ENCODE measurements at places on chromosomes 11 and 22.
A peak's percentile ranks its signal among the peaks of the same experiment; 100 is the strongest.

DNA sequence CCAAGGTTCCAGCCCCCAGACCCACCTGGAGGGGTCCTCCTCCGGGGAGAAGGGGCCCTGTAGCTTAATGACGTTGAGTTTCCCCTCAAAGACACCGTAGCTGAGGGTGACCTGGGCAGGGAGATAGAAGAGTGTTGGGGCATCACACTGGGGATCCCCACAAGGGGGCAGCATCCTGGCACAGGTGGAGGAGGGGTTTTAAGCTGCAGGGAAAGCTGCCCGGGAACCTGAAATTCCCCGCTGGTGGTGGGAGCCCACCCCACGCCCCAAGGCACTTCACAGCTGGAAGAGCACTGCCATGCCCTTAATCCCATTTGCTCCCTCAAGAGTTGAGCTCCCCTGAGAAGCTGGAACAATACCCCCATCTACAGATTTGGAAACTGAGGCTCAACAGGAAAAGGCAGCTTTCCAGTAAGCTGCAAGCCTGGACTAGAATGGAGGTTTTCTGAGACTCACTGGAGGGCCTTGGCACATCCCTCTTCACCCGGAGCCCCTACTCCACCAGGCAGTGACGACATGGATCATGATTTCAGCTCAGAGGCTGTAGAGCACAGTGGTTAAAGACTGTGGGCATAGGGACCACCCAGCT lies 13.7 kb downstream of the MFNG start:
- no peak for DNase-seq

DNA sequence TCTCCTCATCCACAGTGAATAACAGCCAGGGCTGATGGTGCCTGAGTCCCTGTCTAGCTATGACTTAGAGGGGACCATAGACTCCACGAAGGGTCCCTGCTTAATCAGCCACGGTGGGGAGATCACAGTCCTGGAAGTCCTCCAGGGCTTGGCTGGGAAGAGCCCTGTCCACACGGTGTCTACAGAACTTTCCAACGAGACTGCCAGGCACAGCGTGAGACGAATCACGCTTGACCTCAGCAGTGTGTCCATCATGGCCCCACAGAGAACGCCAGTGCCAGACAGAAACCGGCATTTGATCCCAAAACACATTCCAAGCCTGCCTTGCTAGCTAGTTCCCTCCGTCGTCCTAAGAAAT lies 143.4 kb downstream of the CRYBB2 start:
- no peak for DNase-seq

DNA sequence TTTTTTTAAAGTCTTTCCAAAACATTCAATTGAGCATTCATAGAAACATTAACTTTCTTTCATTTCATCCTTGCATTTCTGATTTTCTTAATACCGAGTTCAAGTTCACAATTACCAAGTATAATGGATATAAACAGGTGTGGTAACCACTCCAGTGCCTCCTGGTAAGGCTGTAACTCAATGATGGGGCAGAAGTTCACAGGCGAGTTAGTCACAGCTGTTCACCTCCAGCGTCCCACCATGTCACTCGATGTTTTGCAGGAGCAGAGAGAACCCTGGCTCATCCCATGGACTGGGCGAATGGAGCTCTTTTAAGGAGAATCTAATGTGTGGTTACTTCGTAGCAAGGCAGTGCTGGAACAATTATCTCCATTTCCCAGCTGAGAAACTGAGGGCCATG lies 94.4 kb upstream of the ALX4 start:
- DNase-seq: no peak

GRCh38 chr11:131402040-131402439 lies 31.6 kb downstream of the NTM start:
- no peak for DNase-seq

DNA sequence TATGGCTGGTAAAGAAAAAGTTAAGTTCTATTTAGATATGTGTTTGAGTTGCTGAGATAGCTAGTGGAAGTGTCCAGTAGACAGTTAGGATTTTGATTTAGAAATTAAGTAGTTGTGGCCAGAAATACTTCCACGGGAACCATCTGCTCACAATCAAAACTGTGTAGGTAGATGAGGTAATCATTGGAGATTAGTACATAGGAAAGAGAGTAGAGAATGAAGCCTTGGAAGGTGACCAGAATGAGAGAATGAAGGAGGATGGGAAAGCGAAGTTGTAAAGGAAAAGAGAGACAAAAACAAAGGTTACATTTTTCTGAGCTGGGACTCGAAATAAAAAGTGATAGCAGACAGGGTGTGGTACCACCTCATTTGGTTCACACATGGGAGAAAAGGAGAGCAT lies 296.9 kb upstream of the SORL1-AS1 start:
- DNase-seq: no peak

GRCh38 chr22:35870517-35871293 lies 153.0 kb downstream of the APOL5 start:
- no peak for DNase-seq

DNA sequence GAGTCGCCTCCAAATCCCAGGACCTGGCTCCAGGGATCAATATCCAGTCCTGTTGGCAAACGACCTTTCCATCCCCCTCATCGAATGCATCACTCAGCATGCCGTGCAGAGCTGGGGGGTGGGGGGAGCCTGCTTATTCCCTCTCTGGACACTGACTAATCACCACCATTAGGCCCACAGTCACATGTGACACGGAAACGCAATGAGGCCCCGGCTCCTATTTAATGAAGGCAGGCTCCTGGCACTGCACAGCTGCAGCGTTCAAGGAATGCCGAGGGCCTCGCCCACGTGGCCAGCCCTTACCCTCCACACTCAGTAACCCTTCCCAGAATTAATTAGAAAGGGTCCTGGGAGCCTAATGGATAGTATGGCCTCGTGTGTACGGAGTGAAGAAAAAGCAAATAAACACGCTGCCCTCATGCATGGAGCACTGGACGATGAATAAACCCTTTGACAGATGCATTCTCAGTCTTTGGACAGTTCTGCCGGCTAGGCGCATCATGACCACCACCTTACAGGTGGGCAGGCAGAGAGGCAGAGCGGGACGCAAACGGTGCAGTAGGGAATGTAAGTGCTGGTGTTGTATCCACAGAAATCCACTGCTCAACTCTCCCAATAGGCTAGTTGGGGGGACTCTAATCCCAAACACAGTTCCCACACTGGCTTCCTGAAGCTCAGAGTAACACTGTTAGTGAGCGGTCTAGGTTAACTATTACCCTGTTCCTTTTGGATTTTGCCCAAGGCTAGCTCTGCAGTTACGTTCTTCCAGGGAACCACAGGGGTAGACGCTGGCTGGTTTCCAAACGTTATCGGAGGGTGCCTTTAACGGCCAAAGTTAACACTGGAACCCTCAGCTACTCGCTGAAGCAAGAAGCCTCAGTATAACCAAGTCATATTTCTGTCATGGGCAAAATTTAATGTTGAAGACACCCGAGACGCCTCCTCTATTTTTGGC lies 490.1 kb downstream of the OPCML start:
- DNase-seq: no peak

DNA sequence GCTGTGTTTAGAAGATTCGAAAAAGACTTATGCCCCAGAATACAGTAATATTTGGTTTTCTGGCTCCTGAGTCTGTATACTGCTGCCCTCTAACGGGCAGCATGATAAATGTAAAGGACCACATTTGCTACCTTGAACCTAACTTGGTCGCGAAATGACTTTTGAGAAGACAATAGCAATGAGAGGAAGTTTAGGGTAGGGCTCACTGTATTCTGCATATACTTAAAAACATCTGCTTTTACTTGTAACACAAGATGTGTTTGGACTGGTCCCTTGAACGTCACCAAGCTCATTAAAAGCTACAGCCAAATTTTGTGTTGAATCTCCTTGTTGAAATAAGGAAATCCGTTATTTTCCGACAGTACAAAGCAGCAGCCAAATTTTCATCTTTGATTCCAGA lies 309.1 kb downstream of the SWAP70 start:
- no peak for DNase-seq

DNA sequence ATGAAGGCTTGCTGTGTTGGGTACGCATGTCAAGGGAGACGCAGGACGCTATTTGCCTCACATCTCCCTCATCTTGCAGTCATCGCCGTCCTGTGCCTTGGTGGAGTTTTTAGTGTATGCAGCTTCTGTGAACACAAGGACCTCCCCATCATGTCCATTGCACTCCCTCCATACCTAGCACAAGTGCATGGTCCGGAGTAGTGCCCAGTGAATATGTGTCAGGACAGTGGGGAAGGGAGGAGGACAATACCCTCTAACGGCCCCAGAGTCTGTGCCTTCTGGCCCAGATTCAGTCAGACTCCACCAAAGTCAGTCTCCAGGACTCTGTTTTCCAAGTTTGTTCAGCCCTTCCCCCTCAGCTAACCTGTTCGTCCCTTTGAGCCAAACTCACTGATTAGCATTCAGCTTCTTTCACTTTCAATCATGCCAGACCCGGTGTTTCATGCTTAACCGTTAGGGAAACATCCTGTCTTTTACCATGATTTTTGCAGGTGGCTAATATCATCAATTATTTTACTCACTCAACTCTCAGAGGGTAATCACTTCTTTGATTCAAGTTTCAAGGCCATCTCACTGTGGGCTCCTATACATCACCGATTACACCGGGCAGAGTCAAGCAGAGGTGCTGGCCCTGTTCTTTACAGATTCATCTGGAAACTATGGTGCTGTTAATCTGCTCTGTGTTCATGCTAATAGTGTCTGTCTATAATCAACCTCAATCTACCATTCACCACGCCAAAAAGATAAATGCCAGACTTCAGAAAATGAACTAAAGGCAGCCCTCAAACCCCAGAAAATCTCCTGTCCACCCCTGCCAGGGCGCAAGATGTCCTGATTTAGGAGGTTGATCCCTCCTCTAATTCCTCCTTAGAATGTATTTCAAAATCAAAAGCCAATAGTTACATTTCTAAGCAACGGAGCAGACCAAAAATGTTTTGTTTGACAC lies 156.5 kb downstream of the RRAS2 start:
- DNase-seq: no peak

DNA sequence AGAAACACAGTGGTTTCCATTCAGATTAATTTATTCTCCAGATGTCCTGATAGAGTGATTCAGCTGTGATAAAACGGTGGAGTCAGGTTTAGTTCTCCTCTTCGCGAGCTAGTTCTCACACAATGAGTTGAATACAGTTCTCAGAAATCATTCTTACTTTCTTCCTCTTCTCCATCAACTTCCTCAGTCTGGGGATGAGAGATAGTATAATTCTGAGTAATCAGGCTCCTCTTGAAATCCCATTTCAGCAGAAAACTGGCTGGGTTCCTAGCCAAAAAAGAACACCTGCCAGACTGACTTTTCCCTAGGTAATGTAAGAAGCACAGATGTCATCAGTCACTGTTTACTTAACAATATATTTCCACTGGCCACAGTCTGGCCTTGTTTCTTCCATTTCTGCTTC lies 76.7 kb downstream of the SVIP start:
- DNase-seq: peak; percentile 90

DNA sequence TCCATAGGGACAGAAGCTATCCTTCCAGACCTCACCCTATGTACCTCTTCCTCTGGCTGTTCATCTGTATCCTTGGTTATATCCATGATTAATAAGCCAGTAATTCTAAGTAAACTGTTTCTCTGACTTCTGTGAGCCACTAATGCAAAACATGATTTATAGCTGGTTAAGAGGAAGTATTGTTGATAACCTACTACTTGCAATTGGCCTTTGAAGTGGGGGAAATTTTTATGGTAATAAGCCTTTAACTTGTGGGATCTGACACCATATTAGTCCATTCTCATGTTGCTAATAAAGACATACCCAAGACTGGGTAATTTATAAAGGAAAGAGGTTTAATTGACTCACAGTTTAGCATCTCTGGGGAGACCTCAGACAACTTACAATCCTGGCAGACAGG lies 21.9 kb downstream of the CASP12 start:
- DNase-seq: no peak

GRCh38 chr11:3104961-3105790 lies 48.0 kb upstream of the CARS1 start:
- no peak for DNase-seq

DNA sequence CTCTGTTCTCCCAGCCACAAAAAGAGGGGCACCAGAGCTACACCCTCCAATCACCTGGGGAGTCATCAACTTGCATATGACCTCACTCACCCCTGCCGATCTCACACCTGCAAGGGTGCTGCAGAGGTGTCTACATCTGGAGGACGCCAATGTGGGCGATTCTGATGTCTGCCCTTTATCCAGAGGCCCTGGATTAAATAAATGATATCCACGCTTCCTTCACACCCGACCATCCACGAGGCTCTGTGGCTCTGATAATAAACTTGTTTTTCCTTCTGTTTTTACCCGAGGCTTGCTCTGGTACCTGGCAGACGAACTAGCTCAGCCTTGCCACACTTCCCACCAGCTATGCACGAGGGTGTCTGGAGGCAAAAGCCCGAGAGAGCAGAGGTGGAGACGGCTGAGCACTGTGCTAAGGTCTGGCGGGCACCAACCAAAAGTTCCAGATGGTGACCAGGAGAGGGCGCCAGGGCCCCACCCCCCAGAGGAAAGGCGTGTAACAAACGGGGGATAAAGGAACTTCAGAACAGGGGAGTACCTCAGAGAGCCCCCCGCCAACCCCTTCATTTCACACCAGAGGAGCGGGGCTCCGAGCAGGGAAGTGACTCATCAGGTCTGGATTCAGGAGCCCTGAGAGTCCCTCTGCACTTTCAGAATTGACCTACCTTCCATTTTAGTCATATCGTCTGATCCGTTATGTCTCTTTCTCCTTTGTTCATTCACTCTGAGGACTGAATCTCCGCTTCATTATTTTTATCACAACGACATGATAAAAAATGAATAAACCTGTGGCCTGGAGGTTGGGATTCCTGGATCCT lies 13.5 kb downstream of the SCN3B start:
- no peak for DNase-seq

- DNase-seq: no peak
Measured at GRCh38 chr22:22745225-22746060, 101.0 kb downstream of the GGTLC2 start.

- DNase-seq: no peak
Measured at GRCh38 chr11:124893781-124894401, 3.8 kb downstream of the ROBO4 start.

DNA sequence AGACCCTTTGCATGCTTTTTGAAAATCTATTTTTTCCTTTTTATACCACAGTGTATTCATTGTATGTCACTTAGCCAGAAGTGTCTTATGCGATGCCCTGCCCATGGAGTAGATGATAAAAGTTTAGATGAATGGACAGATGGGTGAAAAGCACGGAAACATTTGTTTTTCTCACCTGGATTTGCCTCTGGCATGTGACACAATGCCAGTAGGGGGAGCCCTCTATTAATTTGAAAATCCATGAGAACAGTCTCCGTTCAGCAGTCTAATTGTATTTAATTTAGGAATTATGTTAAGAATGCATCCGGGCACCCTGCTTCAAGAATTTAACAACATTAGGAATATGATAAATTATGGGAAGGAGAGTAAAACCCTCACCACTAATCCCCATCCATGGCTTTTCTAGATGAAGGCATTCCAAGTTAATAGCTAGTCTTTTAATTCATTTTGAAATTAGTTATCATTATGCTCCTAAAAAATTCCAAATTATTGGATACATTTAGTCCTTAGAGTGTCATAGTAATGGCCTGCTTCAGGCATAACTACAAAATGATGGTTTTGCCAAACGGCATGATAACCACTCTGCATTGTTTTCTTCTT lies 55.3 kb upstream of the ALKBH3 start:
- no peak for DNase-seq

GRCh38 chr22:27318516-27318915 lies 483.0 kb downstream of the MN1 start:
- DNase-seq: no peak

GRCh38 chr11:47101406-47101805 lies 75.3 kb downstream of the ARFGAP2 start:
- peak; percentile 80 for DNase-seq

Data from DMS79 (cell line).